ENCODE measurements at places on chromosomes 13 and 19. TPM values are rescaled to one million over a fixed set of nuclear protein-coding genes. Genes with fewer than 3 reads are reported as not detected.

Gene CD22
- 920 TPM for total RNA-seq

DNA sequence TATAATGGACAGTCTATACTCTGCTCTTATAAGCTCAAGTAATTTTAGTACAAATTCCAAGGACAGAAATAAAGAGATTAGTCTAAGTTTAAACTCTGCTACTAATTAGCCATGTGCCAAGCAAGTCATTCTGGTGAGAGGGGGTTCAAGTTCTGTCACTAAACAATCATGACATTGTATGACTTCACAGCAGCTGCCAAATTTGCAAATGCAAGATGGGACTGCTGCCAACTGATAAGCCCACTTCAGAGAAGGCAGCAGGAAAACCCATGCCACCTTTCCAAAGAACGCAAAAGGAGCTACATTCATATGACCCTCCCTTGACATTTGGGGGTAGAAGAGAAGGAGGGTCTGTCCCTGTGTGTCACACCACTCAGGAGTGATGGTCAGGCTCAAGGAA is 60.7 kb upstream of the RFXAP start:
- DNase-seq = no peak

DNA sequence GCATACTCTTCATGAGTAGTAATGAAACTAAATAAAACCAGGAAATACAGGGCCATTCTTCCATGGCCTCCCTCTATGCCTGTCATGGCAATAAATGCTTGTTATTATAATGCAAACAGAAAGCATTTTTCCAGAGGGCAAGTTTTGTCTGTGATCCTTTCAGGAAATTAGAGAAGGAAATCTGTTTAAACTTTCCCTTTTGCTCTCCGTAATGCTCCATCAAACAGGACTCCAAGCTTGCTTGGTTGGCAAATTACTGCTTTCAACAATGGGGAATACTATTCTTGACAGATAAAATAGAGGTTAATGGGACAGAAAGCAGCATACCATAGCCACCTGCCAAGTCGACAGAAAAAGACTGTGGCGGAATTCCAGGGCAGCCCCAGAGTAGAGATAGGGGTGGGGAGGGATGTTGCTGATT is 252.5 kb downstream of the LHFPL6 start:
- no peak for DNase-seq

GRCh38 chr13:47334173-47334572 is 437.3 kb upstream of the HTR2A start:
- no peak for DNase-seq

DNA sequence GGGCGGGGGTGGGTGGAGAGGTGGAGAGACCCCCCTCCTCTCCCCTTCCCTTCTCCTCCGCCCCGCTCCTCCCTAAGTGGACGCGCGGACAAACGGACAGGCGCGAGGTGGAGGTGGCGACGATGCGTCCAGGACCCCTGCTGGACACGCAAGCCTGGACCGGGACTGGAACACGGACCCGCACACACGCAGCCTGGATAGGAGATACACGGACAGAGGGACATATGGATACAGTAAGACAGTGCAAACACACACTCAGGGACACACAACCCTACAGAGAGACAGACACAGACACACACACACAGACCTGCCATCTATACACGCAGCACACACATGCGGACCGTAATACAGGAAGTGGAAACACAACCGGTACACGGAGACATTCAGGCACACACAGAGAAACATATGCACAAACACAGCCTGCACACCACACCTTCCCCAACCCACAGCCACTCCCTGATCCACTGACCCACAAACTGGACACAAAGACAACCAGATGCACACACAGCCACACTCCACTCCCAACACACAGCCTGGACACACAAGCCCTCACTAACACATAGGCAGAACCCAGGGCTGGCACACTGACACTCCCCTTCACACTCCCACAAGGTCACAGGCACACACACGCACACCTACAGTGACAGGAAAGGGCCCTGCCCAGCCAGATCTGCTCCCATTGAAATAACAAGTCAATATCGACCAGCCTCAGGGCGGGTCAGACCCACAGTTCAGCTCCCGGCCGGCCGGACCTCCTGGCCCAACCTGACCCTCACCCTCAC is 696 bp upstream of the ERFL start:
- DNase-seq = no peak

GRCh38 chr13:31675440-31675953 is 63.8 kb upstream of the RXFP2 start:
- DNase-seq = no peak

DNA sequence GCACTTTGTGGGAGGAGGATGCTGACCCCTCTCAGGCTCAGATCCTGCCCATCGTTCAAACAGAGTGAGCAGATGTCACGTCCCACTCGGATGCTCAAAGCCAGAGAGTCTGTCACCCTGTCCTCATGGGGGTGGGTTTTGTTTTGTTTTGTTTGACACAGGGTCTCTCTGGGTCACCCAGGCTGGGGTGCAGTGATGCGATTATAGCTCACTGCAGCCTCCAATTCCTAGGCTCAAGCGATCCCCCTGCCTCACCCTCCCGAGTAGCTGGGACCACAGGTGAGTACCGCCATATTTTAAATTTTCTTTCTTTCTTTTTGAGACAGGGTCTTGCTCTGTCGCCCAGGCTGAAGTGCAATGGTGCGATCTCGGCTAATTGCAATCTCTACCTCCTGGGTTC is 4.0 kb downstream of the ADGRE2 start:
- DNase-seq = no peak

DNA sequence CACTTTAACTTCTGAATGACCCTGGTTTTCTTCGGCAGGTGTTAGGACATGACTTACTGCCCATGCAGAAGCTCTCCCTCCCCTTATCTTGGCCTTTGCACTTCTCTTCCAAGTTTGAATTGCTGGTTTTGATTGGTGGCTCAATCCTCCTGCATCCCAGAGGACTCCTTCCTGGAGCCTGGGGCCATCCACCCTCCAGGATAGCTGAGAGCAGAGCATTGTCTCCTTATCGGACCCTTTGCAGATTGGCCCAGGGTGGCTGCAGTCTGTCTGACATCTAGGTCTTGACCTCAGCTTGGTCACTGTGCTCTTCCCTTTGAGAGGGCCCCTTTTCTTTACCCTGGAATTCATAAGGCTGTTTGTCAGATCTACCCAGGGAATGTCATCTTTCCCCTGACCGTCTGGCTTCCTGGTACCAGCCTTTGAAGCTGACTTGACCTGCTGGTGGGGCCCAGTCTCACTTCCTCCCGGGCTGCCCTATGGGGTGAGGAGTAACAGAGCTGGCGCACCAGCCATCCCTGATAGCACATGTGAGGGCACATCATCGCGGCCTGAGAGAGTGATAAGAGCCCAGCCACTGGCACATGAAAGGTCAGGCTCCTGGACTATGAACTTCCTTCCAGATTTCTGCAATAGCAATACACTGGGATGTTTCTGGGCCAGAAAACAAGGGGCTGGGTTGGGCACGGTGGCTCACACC is 172.9 kb upstream of the UBL3 start:
- no peak for DNase-seq
